Stimulated activated CD4-positive, alpha-beta T cell treated with anti-CD3 and anti-CD28 coated beads, Interleukin-1b, Interleukin-23, amount 100 ng/mL, for 48 hours (primary cell): ENCODE measurements at places on chromosomes 12 and 14.
A peak's percentile ranks its signal among the peaks of the same experiment; 100 is the strongest.

DNA sequence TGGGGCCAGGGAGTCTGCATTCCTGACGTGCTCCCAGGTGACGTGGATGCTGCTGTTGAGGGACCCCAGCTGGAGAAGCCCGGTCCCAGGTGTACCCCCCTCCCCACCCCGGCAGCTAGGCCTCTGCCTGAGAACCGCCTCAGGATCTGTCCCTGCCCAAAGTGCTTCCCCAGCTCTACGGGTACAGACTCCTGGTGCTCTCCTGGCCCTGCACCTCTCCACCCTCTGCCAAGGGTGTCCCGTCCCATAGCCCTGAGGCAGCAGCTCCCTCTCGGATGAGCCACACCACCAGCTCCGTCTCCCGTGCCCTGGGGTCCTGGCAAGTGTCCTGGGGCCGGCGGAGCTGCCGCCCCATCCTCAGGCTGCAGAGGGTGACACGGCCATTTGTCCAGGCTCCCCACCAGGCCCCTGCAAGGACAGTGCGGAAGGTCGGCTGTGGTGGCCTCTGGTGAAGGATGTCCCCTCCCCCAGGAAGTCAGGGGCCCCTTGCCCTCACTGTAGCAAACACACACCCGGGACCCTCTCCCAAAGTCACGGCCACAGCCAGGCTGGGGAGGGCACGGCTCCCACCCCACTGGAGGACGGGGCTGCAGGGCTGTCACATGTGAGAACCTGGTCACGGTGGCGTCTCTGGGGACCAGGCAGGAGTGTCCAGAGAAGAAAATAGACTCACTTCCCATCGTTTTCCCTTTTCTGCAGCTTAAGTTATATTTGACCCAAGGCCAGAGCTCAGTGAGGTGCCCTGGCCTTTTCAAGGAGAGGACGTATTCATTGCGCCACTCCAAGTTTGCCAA, 74.4 kb upstream of the FBRSL1 start:
- no peak for DNase-seq

- DNase-seq = no peak
These were observed 166.8 kb downstream of the DAD1 start for GRCh38 chr14:22422238-22422637.

- no peak for DNase-seq
These were observed 582.5 kb upstream of the MGAT4C start for GRCh38 chr12:86838711-86839110.

- DNase-seq = no peak
These were observed 49.3 kb downstream of the NDUFA12 start for GRCh38 chr12:94954029-94954685.

- DNase-seq = no peak
These were observed 36.8 kb downstream of the IQSEC3 start for GRCh38 chr12:103169-103981.

- peak; percentile 8 for DNase-seq
These were observed 458.3 kb downstream of the BTG1 start for GRCh38 chr12:91687052-91688017.
